ENCODE measurements at places on chromosomes 2 and 18. TPM values are rescaled to one million over a fixed set of nuclear protein-coding genes. Genes with fewer than 3 reads are reported as not detected.

DNA sequence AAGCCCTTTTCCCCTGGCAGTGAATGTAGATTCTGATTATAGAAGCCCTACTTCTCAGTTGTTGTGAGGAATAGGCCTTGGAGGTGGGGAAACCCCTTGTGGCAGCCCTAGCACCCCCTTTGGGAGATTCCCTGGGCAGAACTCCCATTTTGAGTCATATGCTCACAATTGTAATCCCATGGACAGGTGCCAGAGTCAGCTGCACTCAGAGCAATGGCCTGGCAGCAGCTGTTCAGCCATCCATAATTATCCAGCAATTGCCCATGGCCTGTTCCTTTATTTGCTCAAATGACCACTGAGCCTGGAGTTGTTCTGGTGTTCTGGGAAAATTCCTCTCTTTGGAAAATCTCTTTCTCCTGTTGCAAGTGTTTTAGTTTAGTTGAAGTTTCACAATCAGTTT is 71.7 kb downstream of the PTRHD1 start:
- DNase-seq, result no peak

DNA sequence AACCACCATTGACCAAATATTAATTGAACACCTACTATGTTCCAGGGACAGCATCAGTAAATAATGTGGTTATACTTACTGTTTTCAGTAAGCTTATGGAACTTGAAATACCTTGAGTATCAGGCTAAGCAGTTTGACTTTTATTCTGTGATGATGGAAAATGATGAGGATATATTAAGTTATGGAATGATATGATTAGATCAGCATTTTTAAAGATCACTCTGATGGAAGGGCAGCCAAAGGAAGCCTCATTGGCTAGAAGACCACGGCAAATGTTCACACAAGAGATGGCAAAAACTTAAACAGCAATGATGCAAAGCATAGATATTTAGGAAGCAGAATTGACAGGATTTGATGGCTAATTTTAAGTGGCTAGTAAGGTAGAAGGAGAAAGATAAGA is 266.9 kb upstream of the DPP10 start:
- DNase-seq, result no peak
- no peak overlapping the region for H3K4me3 ChIP-seq
- H3K4me1 ChIP-seq, result no peaks in the 10 kb centered on the region
- no peak overlapping the region for H3K27ac ChIP-seq

DNA sequence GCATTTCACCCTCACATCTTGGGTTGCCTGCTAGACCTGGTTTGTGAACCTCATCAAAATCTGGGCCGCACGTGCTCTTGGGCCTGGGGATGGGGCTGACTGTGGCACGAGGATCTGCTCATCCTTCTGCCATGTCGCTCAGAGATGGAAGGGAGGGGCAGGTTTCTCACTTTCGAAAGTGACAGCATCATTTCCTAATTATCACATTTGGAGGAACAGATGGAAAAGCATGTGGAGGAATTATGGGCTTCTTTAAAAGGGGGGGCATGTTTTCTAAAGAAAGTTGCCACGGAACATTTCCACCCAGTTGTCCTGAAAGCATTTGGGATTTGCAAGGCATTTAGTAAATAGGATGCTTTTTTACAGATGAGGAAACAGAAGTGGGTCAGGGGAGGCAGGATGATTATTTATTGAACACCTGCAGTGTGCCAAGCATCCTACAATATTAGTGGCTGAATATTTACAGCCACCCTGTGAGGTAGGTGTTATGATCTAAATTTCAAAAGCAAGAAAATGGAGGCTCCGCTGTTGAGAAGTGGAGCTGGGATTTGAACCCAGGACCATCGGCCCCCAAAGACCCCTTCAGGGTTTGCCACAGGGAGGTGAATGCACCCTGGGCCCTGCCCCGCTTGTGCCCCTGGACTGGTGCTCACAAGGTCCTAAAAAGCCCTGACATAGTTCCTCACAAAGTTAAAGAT is 104.2 kb upstream of the MYCN start:
- no peaks in the 10 kb centered on the region for H3K36me3 ChIP-seq
- no peak for DNase-seq
- no peak overlapping the region for H3K4me3 ChIP-seq

GRCh38 chr2:157336137-157337010 is 10.8 kb upstream of the ERMN start:
- no peak overlapping the region for H3K27ac ChIP-seq
- no peak overlapping the region for H3K4me3 ChIP-seq
- H3K27me3 ChIP-seq, result no peaks in the 10 kb centered on the region
- no peak for DNase-seq
- H3K36me3 ChIP-seq, result no peaks in the 10 kb centered on the region

DNA sequence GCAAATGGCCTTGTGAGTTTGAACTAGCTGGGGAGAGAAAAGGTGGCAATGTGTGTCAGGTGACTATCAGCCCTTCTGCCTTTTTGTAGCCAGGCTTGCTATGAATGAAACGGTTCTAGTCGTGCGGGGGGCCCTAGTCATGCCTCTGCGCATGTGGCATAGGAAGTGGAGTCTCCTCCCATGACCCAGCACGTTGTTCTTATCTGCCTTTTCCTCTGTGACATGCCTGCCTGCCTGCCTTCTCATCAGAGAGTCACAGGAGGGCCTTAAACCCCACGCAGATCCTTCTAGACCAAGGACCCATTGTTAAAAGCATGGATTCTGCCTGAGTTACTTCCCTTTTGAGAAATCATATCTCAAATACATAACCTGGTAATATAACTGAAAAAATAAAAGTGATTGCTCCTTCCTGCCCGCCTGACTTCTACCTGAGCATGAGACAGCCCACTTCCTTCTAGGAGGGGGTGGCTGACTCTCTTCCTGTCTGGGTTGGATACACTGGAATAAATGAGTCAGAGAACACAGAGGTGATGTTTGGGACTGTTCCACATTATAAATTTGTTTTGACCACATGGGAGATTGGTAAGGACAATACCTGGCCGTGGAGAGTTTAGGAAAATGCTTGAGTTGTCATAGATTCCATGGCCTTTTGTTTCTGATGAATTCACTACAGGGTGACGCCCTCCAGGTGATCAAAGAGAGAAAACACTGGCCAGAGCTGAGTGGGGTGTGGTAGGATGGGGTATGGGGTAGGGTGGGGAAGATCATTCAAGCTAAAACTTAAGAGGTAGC is 49.8 kb downstream of the FBLN7 start:
- no peaks in the 10 kb centered on the region for H3K27me3 ChIP-seq
- no peaks in the 10 kb centered on the region for H3K36me3 ChIP-seq
- DNase-seq, result no peak
- no peak overlapping the region for H3K27ac ChIP-seq
- H3K4me3 ChIP-seq, result no peak overlapping the region
- no peaks in the 10 kb centered on the region for H3K4me1 ChIP-seq

DNA sequence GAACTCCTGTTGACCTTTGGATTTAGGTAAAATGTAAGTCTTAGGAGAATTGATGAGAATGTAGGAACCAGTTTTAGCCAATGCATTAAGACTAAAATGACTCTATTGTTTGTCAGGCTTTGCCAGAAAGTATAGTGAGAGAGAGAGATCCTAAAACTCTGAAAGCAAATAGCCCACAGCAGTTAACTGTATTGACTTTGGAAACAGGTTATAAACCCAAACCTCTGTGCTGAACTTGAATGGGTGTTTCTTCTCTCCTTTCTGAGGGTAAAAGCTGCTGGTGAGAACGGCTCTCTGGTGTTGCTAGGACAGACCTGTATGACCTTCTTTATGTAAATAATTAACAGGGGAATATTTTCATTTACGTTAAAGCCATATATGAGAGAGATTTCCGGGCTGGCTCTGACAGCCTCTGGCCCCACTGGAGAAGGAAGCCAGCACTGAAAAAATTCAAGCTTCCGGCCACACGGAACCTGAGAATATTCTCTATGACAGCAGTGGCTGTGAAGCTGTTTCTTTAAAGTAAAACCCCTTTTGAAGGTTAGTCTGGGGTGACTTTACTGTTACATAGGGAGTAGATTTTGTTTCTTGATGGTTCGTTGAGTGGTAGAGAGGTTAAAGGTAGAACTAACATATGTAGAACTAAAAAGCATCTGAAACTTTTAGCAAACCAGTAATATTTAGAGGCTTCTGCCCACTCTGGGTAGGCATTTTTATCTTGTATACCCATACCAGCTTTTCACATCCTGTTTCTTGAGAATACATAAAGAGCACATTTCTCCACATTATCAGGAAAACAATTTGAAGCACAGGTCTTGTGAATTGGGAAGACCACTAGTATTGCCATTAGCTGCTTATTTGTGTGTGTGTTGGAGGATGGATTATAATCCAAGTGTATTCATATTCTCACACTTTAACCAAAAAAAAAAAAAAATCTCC is 123.8 kb downstream of the SPTBN1 start:
- H3K4me1 ChIP-seq, result peaks cover 55% of the 10 kb centered on the region
- H3K27ac ChIP-seq, result peak overlapping the region; percentile 68
- no peaks in the 10 kb centered on the region for H3K27me3 ChIP-seq
- H3K4me3 ChIP-seq, result peak overlapping the region; percentile 17

- no peak for DNase-seq
- peaks cover 7% of the 10 kb centered on the region for H3K36me3 ChIP-seq
- no peak overlapping the region for H3K4me3 ChIP-seq
- no peaks in the 10 kb centered on the region for H3K4me1 ChIP-seq
- H3K27me3 ChIP-seq, result no peaks in the 10 kb centered on the region
- no peak overlapping the region for H3K27ac ChIP-seq
Measured at GRCh38 chr2:61057562-61057961, 8.1 kb upstream of the SANBR start.

Gene ITGA4
- total RNA-seq, result 23.5 TPM

Gene CNPPD1
- total RNA-seq, result 97.5 TPM

Gene NTSR2
- not detected for total RNA-seq

Gene AMER3
- total RNA-seq, result not detected

Data from kidney (tissue), 22 donors.